ENCODE measurements at places on chromosomes 3 and 15. TPM values are rescaled to one million over a fixed set of nuclear protein-coding genes. Genes with fewer than 3 reads are reported as not detected.

DNA sequence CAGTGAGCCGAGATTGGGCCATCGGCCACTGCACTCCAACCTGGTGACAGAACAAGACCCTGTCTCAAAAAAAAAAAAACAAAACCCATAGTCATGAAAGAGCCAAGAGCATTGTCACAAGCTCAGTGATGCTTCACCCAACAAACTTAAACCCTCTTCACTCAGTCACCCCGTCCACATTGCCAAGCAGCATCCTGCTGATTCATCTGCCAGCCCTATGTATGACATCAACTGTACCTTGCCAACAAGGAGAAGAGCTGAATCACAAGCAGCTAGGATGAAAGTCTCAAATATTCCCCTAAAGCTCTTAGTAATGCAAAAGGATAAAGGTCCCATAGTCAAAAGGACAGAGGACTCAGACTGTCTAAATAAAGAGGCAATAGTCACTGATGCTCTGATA is 90.0 kb downstream of the ANO10 start:
- no peak for DNase-seq

DNA sequence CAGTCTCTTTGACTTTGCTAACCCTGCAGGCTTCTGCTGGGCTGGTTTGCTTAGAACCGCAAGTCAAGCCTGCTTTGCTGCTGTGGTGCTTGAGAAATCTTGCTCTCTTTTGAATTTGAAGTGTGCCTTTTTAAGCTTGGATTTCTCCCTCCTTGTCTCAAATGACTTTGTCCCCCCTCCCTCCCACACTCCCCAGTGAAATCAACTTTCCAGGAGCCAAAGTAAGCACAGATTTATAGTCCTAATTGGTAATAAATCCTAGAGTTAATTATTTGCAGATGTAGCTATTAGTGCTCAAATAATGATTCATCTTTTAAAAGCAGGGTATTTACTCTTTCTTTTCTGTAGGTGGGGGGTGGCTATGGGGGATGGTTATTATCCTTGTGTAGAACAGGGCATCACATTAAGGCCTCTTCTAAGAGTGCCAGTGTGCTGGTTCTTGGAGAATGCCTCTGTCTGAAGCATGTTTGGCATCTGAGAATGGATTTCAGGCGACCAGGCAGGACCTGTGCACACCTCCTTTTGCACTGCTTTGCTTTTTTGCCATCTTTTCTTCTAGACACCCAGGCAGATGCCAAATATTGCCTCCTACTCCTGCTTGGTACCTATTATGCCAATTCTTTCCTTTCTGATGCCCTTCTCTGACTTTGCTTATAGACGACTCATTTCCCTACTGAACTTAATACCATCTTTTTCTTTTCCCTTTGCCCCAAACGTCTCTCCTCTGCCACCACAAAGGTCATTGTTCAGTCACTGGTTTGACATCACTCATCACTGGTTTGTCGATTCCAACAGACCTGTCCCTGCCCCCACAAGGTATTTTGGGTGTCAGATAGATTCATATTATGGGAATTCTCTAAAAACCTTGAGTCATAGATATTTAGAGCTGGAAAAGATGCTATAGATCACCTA is 50.7 kb downstream of the CLDN11 start:
- no peak for DNase-seq

DNA sequence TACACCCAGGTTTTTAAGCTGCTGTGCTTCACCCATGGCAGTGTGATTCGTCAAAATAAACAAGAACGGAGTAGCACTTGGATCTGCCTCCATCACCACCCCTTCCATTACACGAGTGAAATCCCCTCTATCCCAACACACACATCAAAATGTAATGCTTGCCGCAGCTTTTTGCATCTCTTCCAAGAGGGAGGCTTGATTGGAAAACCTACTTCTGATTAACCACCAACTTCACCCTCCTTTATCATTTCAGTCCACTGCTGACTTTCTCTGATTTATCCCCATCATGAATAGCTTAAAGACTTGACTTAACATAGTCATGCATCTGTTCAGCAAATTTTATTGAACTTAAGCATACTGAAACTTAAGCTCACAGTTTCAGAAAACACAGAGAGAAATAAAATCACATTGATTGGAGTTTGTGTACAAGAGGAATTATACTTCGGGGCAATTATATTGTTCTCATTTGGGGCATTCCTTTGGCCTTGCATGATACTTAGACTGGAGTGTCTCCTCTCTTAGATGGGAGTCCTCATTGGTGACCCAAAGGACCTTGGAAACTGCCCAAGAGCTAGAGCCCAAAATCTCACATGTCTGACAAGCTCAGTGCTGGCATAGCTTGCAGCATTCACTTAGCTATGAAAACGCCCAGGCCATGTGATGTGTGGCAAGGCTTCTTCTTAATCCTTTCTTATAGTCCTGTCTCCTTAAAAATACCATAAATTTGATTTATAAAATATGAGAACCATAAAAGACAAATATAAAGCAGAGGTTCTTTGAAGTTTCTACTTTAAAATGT is 124.3 kb upstream of the UMPS start:
- DNase-seq = no peak

- DNase-seq = no peak
Observed at GRCh38 chr15:44727485-44728231, 8.7 kb upstream of the TRIM69 start.

DNA sequence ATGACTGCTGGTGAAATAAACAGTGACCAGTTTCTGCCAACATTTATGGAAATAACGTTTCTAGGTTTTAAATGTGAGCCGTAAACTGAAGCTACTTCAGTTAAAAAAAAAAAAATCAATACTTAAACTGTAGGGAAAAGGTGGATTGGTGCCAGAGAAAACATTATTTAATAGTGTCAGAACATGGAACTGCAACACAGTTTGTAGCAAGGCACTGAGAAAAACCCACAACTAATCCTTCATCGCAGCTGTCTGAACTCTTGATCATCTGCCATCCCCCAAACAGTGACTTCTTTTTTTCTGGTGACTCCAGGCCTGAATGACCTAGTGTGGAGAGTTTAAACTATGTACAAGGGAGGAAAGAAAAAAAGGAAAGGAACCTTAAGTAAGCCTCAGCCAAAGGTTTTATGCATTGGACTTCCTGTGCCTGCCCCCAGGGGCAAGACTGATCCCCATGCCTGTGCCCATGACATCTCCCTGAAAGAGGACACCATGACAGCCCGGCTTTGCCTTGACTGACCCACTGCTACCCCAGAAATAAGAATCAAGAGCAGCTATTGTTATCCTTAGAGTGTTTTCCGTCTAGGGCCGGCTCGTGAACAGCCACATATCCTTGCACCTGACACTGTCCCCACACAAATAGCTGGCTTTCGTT is 33.1 kb downstream of the CRTAP start:
- no peak for DNase-seq

GRCh38 chr3:49170744-49171118 is 667 bp upstream of the KLHDC8B start:
- DNase-seq = no peak

- DNase-seq = no peak
Observed at GRCh38 chr3:147210676-147211075, 195.7 kb downstream of the ZIC4 start.

DNA sequence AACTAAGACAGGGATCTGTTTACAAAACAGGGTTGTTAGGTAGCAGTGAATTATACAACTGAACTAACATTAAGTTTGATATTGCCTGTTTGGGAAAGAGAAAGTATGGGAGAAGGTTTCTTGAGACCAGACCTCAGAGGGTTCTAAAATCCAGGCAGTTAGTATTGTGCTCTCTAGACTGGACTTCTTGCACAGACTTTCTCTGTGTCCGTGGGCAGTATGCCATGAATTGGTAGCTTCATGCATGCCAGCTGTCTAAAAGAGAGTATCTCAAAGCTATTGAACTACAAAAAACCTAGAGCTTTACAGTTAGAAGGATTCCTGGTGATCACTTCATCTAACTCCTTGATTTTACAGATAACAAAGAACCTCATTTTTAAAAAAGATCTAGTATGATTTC is 12.5 kb downstream of the SAMD7 start:
- no peak for DNase-seq

- no peak for DNase-seq
Observed at GRCh38 chr3:162262129-162262528, 765.5 kb downstream of the OTOL1 start.

DNA sequence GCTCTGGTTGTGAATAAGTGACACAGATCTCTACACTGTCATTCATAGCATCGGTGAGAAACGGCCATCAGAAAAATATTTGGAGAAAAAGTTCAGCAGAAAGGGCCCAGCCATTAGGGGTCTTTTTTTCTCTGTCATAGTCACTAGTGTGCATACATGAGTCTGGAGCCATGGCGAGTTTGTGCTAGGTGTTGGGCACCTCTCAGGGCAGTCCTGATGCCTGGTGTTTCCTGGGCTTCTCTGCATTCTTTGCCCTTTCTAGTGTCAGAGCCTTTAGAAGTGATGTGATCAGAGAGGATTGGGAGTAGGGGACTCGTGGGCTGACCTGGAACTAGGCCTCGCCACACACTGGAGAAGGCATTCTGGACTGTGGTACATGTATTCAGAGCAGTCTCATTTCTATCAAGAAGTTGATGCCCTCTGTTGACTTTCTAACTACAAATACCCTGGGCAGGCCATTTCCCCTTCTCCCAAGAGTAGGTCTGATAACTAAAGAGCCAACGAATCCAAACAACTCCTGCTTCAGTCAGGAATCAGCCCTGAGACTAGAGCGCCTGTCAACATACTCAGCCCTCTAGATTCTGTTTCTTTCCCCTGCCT is 1.6 kb downstream of the KY start:
- no peak for DNase-seq

DNA sequence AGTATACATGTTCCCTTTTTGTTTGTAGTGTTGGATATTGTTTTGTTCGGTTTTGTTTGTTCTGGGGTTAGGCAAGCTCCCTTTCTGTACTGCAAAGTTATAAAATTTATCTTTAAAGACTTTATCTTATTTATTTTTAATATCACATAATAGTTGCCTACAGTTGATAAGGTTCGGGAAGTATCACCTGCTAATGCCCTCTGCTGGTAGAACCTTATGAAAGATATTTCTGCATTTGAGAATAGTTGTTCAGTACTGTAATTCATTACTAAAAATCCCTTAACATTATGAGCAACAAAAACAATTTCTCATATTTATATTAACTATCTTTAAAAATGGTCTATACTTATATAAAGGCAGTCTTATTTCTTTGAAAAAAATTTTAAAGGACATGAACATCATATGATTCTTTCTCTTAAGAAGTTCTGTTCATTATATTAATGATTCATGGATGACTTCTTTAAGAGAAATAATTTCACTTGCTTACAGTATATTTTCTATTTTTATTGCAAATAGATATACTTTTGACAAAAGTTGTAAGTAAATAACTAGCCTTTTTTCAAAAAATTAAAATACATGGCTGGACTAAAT is 1126.8 kb downstream of the SI start:
- no peak for DNase-seq

DNA sequence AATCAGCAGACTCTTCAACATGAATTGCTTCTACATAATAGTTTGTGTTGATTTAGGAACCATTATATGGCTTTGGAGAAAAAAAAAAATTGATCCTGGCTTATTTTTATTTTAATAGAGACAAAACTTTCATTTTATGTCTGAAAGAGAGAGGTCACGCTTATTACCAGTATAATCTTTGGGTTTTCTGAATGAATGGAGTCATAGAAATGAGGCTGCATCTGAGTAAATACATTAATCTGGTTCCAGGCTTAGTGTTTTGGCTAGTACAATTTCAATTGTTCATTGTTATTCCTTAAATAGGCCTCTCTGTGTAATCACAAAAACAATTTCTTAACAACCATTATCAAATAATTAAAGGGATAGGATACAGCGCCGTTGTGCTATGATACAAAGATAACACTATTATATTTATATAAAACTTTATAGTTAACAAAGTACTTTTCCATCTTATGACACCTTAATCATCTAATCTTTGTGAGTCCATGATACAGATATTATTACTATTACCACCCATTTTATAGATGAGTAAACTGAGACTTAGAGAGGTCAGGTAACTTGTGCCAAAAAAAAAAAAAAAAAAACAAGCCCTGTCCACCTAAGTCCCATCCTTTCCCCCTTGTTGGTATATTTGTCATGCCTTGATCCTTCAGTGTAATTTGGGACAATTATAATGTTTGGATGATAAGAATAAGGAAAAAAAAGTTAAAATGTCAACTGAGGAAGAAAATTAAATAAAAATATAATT is 41.8 kb upstream of the GOLM2 start:
- no peak for DNase-seq

- no peak for DNase-seq
Observed at GRCh38 chr15:98599909-98600691, 48.2 kb upstream of the IGF1R start.

DNA sequence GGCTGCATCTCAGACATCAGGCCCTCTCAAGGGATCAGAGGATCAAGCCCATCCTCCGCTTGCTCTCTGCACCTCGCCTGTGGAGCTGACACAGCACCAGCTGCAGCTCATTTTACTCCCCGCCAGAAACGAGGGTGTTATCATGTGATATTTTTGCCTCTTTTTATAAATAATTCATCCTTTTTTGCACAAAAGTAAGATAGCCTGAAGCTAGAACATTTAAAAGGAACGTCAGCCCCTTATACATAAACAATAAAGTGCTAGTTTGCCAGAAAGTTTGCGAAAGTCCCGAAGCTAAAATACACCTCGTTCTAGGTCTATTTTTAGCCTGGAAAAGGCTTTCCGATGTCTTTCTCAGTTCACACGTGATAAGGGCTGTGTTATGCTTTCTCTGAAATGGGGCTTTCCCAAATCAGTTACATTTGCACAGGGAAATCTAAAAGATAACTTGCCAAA is 9.6 kb upstream of the FAM174B start:
- no peak for DNase-seq

- DNase-seq = no peak
Observed at GRCh38 chr15:57591822-57592367, at the start of gene MYZAP. TSS of gene MYZAP (plus strand) at chr15:57591904. CDS start at chr15:57592035, 131 bp downstream.

GRCh38 chr15:38479756-38480155 is 25.8 kb downstream of the FAM98B start:
- DNase-seq = no peak

GRCh38 chr15:72229076-72229946 is 1.7 kb downstream of the PKM start:
- DNase-seq = no peak

- no peak for DNase-seq
Observed at GRCh38 chr3:133944181-133944580, 48.5 kb upstream of the RAB6B start.

DNA sequence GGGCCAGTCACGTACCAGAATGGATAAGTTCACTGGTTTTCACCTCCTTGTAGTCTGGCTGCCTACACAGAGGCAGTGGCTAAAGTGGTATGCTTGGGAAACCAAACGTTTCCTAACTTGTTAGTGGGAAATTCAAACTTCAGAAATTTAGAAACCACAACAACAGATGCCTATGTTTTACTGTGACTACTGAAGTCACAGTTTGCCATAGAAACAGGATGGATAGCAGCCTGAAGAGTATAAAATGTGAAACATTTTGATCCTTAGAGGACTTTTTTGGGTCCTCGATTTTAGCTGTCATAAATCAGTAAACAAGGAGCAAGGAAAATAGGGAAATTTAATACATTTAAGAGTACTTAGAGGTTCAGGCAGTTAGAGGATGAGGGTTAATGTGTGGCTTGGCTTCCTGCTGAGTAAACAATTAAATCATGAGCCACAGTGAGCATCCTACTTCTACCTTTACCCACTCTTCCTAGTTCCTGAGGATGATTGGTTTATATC is 48.6 kb downstream of the CMSS1 start:
- no peak for DNase-seq

SLC15A2 gene
- 0.96 TPM for total RNA-seq

CCR9 gene
- total RNA-seq = not detected

WDR82 gene
- 89.7 TPM for total RNA-seq

TTLL13 gene
- 1.0 TPM for total RNA-seq

LMAN1L gene
- total RNA-seq = 0.17 TPM

SMAD6 gene
- total RNA-seq = 6.6 TPM

GOLGA8T gene
- total RNA-seq = not detected

EFCC1 gene
- 1.0 TPM for total RNA-seq

BSN gene
- 1.5 TPM for total RNA-seq

TUSC7 gene
- total RNA-seq = not detected
